ENCODE measurements at places on chromosomes 12 and 14.

DNA sequence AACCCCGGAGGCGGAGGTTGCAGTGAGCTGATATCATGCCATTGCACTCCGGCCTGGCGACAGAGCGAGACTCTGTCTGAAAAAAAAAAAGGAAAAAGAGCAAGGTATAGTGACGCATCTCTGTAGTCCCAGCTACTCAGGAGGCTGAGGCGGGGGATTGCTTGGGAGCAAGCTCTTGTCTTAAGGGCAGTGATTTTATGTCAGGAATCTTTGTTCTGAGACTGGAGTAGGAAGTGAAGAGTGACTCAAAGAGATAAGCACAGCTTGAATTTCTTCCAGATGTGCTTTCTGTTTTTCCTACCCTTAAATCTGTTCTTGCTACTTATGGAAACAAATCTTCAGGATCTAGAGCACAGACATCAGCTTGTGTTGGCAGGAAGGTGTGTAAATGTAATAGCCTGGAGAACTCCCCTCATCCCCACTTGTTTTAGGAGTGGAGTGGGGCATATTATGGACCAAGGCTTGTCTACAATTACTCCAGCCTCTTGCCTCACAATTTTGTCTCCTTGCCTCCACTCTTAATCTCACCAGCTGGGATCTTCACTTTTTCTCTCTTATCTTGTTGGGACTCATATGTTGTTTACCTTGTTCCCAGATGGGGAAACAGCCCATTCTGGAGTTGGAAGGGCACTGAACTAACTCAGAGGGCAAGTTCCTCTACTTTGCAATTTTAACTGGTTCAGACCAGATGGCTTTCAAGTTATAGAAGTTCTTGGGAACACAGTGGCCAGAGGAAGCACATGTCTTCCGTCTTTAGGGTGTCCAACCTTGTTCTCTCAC, 7.5 kb downstream of the TMED2 start:
- DNase-seq, result no peak

DNA sequence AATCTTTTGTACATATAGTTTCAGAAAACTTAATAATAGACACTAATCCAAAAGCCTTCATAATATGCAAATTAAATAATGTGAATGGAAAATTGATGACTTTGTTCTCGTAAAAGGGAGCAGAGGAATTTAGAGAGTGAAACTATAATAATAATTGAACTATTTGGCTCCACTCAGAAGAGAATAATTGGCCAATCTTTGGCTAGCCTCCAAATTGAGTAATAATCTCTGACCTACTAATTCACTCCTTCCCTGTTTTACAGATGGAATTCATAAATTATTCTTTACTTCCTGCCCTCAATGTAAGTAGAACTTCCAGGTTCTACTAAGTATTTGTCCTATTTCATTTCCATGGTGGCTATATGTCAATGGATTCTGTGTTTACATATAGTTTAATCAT, 15.8 kb downstream of the TRIM9 start:
- no peak for DNase-seq

GRCh38 chr14:90235179-90235976, 21.0 kb upstream of the PSMC1 start:
- peak; percentile 95 for DNase-seq

DNA sequence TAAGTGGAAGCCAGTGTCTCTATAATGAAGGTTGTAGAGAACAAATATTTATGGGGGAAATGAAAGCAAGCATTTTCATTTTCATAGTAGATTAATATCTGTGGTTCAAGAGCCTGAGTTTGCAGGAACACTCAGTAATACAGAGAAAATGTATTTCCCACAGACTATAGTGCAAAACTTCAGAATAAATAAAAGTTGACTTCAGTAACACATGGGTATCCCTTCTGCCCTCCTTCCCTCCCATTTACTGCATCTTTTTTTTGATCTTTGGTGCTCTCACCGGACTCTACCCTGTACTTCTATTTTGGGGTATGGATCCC, 75.3 kb upstream of the AMN1 start:
- DNase-seq, result no peak

DNA sequence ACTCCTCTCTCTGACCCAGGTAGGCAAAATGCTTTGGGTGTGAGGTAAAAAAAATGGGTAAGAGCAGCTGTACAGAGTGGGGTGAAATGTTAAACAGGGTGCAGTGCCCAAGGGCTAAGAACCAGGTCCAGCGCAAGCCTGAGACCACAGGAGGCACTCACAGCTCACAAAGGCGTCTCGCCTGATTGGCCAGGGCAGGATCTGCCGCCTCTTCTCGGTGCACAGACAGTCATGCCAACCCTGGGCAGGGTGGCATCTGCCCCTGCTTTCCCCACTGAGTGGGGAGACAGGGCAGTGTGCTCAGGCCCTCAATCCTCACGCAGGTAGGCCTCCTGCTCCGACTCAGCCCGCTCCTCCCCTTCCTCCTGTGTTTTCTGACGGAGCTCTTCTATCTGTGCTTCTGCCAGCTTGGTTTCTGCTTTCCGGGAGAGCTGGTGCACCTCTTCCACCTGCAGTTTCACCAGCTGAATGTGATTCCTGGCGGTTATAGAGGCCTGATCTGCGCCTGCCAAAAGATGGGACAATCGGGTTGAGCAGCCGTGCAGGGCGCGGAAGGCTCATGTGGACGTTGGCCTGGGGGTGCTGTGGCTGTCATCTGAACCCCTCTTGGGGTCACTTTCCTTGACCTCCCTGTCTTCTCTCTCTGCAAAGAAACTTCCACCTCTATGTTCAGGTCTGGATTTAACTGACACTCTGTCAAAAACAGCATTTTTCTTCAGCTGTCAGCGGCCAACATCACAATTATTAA, 4.7 kb downstream of the B3GNT4 start:
- no peak for DNase-seq

GRCh38 chr14:58796242-58797009, 158.7 kb downstream of the DACT1 start:
- no peak for DNase-seq

- DNase-seq, result peak; percentile 62
Observed at GRCh38 chr14:46344327-46344937, 307.1 kb downstream of the RPL10L start.

DNA sequence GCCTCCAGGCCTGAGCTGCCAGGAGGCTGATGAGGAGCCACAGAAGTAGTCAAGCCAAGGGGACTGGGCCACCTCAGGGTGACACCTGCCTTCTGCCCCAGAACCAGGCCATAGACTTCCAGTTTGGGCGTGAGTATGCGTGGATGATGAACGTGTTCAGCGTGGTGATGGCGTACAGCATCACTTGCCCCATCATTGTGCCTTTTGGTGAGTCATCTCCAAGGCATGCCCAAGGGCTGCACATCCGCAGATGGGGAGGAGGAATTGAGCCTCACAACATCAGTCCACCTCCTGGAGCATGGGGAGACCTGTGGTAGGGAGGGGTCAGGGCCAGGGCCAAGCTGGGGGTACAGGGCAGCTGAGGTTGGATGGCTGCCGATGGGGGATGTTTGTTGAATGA, 22.3 kb downstream of the NGB start:
- no peak for DNase-seq

GRCh38 chr14:53621433-53621832, 335.2 kb downstream of the BMP4 start:
- DNase-seq, result no peak

DNA sequence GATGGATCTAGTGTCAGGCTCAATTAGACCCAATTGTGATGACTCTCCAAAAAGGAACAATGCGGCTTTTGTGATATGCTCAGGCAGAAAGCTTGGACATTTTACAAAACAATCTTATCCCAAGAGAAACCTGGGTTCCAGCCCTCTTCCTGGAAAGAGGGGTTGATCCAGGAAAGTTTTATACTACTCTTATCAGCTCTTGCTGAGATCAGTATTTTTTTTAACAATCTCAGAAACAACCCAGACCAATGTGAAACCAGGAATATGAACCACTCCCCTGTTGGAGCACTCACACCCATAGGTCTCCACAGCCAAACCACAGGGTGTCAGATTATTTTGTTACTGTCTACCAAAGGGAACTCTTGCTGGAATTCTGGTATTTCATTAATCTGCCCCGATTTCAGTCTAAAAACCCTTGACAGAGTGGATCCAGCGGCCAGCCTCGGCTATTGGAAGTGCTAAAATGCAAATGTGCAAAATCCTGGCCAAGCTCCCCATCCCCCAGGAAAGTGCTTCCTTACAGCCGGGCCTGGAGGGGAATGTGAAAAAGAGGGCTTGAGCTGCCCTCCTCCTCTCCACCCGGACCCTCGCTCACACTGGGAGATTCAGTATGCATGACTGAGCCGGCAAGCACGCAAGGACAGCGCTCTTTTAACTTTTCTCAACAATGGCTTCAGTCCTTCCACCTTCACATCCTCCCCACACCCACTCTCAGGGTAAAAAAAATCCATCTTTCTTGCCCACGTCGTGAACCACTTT, 4.0 kb downstream of the FBXL14 start:
- peak; percentile 90 for DNase-seq

DNA sequence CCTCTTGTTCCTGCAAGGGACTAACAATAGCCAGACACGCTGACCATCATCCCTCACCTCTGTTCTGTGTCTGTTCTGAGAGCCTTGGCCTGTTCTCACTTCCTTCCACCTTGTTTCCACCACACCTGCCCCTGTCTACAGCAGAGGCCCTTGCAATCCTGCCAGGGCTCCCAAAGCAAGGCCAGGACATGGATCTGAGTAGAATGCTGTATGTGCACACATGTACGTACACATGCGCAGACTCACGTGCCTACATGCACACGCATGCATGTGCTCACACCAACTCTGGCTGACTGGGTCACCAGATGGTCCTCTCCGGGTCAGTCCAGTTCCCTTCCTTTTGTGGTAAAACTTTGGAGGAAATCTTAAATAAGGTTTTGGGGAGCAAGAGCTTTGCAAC, 133.0 kb upstream of the C14orf180 start:
- DNase-seq, result peak; percentile 33

GRCh38 chr12:81588235-81589008, 170.7 kb downstream of the PPFIA2 start:
- DNase-seq, result no peak

DNA sequence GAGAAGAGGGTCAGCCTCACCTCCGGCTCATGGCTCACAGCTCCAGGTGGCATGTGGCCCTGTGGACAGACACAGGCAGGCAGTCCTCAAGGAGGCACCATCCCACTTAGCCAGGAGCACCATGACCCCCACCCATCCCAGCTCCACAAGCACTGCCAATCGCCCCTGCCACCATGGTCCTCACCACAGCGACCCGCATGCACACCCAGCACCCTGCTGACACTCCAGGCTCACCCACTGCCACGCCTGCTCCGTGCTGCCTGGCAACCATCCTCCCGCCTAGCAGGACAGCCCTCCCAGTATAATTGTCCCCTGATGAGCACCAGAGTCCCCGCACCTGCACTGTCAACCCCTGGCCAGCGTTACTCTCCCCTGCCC, 50.9 kb downstream of the TRPV4 start:
- no peak for DNase-seq

- no peak for DNase-seq
Observed at GRCh38 chr14:101833045-101833444, 71.5 kb downstream of the PPP2R5C start.

DNA sequence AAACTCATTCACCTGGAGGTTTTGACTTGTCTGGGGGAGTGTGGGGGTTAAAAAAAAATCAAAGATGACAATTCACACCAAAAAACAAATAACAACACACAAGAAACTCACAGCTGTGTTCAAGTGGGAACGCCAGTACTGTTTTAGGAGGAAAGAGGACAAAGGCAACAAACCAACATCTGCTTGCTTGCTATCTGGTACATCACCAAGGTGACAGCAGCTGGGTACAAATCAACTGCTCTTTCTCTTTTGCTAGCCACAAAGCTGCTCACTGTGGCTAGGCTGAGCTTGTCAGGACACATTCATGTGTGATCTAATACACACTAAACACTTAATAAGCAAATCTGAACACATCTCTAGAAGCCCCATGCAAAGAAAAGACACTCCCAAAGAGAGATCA, 128.0 kb upstream of the RAP1B start:
- DNase-seq, result no peak

DNA sequence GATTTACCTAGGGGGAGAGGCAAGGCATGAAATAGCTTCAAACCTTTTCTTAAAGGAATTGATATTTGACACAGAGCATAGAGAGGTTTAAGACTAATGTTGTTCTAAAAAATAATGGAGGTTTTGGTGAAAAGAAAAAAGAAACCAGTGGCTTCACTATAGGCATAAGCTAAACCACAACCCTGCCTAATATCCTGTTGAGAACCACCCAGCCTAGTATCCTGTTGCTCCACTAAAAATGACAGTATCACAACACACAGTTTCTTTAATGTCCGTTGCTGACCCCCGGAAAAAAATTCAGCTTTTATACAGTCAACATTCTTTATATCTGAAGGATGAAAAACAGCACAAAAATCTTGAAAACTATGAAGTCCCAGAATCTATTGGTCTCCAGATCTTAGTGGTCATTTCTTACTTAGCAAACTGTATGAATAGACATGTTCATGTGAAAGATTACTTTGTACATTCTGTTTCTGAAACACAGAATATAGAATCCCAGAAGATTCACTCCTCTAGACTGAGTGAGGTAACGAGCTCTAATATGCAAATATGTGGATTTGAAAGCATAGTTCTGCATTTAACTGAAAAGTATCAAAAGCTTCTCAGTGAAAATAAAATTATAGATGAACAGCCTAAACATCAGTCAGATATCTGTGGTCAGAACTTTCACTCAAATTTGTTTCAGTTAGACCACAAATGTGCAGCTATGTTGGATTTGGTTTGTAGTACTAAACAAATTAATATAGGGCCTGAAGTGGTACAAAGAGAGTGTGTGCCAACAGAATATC, 40.5 kb downstream of the GALC start:
- DNase-seq, result no peak

GRCh38 chr14:35534208-35534872, 376 bp downstream of the INSM2 start:
- no peak for DNase-seq

- DNase-seq, result no peak
Observed at GRCh38 chr12:131867891-131868675, 26.3 kb upstream of the ULK1 start.

- no peak for DNase-seq
Observed at GRCh38 chr12:115259968-115260747, 576.2 kb upstream of the TBX3 start.

DNA sequence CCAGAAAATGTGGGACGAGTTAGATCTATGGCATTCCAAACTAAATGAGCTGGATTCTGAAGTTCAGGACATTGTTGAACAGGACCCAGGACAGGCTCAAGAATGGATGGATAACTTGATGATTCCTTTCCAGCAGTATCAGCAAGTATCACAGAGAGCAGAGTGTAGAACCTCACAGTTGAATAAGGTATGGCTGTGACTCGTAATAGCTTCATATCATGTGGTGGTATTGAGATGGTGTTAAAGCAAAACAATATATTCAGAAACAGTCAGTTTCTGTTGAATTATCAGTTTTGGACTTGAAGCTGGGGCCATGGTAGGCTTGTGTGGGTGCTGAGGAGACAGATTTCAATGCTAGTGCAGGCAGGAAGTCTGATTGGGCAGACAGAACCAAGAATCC, 213.7 kb downstream of the ESR2 start:
- DNase-seq, result no peak

Measured in endodermal cell (in vitro differentiated cells).